ENCODE measurements at places on chromosomes 6 and 20. TPM values are rescaled to one million over a fixed set of nuclear protein-coding genes. Genes with fewer than 3 reads are reported as not detected.

PROKR2 gene
- not detected for total RNA-seq

SMIM26 gene
- total RNA-seq, result 55.7 TPM

TLDC2 gene
- total RNA-seq, result 0.26 TPM

GSTA2 gene
- total RNA-seq, result not detected

ATRN gene
- total RNA-seq, result 50.2 TPM

FAM229B gene
- total RNA-seq, result 29.2 TPM

DNA sequence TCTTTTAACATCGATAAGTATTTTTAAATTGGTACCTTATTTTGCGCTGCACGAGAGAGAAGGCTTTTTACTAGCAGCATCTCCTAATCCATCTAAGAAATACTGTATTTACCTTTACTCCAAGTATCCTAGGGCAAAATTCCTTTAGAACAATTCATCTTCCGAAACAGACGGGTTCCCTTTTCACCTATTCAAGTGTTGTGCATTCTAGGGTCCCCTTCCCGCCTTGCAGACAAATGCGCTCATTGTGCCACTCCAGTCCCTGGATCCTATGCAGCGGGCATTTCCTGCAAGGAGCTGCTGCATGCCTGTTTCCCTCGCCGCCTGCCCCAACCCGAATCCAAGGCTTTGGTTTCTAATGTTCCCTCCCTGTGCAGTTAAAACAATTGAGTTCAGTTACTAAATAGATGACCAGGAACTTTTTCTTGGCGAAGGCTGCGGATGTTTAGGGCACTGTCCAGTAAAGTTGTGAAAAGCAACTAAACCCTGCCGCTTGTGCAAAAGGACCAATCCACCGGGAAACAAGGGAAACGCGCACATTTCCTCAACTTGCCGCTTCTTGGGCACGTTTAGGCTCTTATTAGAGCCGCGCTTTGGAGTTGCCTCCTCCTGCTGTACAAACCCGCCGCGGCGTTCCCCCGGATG lies 556 bp upstream of the SCAF8 start:
- DNase-seq, result no peak

DNA sequence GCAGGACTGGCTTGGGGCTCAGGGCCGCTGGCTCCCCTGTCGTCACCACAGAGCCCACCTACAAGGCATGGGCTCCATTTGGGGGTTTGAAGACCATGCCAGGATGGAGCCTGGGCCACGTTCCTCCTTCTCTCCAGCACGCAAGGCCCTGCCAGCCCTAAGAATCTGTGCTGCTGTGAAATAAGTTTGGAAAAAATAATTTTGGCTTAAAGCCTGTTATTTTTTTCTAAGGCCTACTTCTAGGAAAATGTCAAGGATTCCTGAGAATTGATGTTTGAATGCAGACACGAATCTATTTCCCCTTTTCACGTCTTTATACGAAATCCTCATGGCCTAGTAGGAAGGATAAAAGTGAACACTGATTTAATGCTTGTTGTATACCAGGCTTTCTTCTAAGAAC lies 107.5 kb downstream of the LRFN2 start:
- no peak for DNase-seq

GRCh38 chr6:156992020-156992804 lies 215.0 kb downstream of the ARID1B start:
- no peak for DNase-seq

- DNase-seq, result no peak
Observed at GRCh38 chr6:34011264-34011663, 134.6 kb downstream of the GRM4 start.

DNA sequence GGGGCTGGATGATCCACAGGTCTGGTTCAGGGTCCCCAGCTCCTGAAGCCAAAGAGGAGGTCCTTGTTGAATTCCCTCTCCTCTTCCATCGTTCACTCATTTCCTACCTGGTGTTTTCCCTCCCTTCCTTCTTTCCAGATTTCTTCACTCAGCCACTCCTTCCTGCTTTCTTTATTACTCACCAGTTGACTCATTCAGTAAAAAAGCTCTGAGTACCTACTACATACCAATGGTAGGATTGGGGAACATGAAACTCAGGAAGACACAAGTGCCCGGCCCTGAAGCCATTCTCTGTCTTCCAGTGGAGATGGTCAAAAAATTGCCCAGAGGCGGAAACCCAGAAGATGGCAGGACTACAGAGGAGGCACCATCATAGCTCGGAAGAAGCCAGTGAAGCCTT lies 11.9 kb upstream of the NSFL1C start:
- no peak for DNase-seq

DNA sequence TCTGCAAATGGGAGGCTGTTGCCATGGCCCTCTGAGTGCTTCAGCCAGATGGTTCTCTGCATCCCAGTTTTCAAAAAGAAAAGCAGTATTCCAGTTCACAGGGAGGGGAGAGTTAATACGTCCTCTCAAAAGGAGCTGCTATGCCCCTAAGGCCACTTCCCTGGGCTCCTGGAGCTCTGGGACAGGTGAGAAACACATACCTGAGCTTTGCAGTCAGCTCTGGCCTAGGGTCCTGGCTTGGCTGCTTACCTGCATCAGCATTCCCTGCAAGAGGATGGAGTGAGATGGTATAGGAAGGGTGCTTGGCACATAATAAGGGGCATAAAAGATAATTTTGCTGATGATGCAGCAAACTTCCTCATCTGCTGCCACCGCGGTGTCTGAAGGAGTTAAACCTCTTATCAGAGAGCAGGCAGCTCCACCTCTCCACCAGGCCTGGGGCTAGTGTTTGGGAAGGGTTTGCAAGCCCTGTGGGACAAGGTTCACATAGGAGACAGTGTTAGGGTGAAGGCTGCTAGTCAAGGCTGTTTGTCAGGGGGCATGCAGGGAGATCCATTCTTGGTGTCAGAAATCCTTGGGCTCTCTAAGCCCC lies 62.7 kb downstream of the SLC24A3 start:
- DNase-seq, result no peak

- DNase-seq, result no peak
Observed at GRCh38 chr6:20877008-20877937, 343.0 kb downstream of the CDKAL1 start.

DNA sequence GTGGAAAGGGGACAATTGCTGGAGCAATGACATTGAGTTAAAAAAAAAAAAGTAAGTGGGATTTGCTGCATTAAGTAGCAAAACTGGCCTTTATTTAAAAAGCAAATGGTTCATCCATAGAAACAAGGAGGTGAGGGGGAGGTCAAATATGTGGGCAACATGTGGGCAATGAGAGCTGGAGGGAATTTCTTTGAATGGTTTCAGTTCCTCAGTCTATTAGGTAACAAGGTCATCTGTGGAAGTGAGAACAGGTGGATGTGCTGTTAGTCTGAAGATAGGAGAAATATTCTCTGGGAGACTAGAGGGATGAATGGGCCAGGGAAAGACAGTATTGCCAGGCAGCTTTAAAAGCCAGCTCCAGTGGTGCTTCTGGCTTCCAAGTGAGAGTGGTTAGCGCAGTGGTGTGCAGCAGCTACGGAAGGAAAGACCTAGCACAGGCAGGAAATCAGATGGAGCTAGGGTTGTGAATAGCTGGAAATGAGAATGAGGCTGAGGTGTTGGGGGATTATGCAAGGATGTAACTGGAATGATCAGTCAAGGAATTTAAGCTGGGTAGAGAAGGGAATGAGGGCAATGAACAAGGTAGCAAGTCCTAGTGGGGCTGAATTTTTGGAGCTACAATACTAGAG lies 727.6 kb downstream of the PTPRT start:
- no peak for DNase-seq

GRCh38 chr6:1654054-1654453 lies 44.3 kb downstream of the FOXC1 start:
- no peak for DNase-seq

- peak; percentile 77 for DNase-seq
Observed at GRCh38 chr6:120871416-120872261, 462.6 kb downstream of the TBC1D32 start.

GRCh38 chr6:167572841-167573271 lies 248.0 kb downstream of the TTLL2 start:
- peak; percentile 60 for DNase-seq

DNA sequence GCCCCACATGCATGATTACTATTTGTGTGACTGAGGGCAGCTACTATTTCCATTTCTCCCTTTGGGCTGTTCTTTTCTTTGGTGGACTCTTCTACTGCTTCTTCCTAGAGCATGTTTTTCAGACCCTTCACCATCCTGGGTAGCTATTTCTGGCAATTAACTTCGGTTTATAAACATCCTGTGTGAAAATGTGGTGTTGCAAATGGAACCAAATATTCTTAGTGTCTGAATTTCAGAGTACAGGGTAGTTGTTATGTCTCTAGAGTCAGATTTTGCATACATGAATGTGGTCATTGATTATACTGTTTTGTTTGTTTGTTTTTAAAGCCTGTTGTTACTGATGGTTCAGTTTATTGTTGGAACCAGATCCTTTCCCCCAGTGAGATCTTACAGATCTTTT lies 49.7 kb downstream of the PROKR2 start:
- DNase-seq, result no peak

- no peak for DNase-seq
Observed at GRCh38 chr6:132937466-132937906, 123.1 kb downstream of the RPS12 start.

DNA sequence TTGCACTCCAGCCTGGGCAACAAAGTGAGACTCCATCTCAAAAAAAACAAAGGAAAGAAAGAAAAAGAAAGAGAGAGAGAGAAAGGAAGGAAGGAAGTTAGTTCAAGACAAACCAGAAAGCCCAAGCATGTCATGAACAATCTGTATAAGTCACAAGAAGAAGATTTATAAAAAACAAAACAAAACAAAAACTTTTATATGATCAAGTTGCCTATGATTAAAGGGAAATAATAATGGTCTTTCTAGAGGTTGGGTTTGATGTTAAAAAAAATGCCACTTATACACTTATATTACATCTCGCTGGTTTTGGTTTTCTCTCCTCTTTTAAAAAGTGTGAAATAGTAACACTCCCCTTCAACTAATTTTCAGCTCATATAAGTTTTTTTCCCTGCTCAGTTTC lies 146.2 kb upstream of the CARMIL1 start:
- DNase-seq, result no peak

DNA sequence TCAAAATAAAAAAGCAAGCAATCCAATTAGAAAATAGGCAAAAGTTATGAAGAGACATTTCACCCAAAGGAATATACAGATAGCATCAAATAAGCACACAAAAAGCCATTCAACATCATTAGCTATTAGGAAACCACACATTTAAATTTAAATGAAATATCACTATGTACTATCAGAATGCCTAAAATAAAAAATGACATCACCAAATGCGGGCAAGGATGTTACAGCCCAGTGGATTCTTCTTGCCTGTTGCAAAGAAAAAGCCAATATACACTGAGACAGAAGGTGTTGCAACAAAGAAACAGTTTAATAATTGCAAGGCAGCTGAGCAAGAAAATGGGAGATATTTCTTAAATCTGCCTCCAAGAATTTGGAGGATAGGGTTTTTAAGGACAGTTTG lies 31.0 kb upstream of the MBOAT1 start:
- DNase-seq, result no peak

DNA sequence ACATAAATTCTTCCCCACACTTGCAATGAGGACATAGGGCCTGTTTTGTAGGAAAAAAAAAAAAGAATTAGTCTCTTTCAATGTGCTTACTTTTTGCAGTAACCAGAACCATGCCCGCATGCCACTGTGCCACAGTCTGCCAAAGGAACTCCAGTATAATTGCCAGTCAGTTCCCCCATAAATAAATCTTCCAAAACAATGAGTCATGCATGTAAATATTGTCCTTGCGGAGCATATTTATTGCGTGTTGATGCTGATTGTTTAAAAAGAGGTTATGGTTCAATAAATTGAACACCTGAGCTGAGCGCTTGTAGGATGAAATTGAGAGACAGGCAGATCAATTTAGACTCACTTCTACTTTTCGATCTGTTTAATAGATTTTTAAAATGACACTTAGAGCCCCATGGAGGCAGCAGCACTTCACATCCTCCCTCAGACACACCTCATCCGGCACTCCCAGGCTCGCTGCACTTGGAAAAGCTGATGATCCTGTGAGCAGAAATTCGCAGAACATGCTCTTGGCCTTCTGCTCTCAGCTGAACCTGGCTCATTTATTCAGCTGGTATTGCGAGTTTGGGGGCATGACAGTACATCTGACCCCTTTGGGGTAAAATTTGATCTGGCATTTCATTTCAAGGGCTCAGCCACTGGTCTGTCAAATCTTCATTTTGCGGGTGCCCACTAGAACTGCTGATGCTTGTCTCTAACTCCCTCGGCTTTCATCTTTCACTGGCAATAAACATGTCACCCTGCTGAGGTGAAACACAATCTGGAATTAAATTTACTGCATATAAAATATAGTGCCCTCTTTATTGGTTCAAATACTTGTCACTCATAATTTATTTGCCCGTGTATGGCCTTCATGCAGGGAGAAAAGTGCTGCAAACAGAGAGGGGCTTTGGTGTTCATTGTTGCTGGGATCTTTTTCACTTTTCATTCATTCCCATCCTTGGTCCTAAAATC lies 371.1 kb upstream of the POU3F2 start:
- no peak for DNase-seq

GRCh38 chr6:12009876-12010634 lies 2.1 kb upstream of the HIVEP1 start:
- DNase-seq, result no peak

DNA sequence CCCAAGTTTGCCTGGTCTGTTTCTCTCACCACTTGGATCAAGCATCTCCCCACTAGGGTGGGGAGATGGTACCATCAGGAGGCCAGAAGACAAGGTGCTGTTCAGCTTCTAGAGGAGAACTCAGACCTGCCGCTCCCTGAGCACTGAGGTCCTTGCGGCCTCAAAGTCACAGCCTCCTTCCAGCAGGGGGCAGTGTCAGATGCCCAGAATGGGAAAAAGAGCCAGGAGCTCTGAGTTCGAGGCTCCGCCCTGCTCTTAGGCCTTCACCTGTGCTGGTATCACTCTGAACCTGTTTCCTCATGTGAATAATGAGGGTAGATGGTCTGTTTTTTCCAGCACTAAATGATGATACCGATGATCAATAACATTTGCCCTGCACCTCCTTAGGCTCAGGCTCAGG lies 68.7 kb downstream of the TOX2 start:
- DNase-seq, result peak; percentile 73

DNA sequence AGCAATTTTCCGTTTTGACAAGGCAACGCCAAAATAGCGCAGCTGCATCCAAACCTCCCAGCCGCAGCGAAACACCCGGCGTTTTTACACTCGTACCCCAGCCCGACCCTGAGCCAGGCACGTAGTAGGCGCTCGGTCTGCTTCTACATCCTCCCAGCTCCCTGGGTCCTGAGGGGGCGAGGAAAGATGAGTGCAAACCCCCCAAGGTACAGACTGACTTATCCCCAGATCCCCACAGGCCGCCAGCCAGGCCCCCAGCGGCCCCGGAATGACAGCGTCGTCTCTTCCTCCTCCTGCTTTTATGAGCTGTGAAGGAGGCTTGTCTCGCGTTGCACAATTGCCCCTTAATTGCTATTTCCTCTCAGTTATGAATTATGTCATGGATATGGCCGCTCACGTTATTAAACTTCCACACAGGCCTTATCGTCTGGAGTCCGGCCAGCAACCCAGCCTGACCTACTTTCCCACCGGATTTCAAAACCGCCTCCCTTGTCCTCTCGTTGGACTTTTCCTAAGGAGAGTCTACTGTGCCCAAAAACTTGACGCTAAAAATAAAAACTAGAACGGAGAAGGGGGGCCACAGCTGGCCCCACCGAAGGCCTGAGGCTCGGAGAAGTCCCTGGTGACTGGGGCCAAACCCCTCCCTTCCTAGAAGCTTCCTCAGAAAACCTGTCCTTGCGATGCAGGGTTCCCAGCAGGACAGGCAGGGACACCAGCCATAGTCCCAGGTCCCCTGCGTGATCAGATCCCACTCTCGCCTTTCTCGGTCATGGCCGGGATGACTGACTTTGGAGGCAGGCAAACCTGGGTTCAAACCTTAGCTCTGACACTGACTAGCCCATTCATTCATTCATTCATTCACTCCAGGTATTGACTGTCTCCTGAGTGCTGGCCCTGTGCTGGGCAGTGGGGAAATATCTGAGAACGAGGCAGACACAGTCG lies 130.9 kb upstream of the PTPN1 start:
- no peak for DNase-seq

GRCh38 chr6:39681674-39682121 lies 43.5 kb downstream of the KIF6 start:
- DNase-seq, result no peak

Measured in osteocyte (in vitro differentiated cells).